ENCODE measurements at places on chromosomes 2 and 18. TPM values are rescaled to one million over a fixed set of nuclear protein-coding genes. Genes with fewer than 3 reads are reported as not detected.
A peak's percentile ranks its signal among the peaks of the same experiment; 100 is the strongest.

MSTN gene
- 0.74 TPM for total RNA-seq

CYP27A1 gene
- 30.0 TPM for total RNA-seq

DNA sequence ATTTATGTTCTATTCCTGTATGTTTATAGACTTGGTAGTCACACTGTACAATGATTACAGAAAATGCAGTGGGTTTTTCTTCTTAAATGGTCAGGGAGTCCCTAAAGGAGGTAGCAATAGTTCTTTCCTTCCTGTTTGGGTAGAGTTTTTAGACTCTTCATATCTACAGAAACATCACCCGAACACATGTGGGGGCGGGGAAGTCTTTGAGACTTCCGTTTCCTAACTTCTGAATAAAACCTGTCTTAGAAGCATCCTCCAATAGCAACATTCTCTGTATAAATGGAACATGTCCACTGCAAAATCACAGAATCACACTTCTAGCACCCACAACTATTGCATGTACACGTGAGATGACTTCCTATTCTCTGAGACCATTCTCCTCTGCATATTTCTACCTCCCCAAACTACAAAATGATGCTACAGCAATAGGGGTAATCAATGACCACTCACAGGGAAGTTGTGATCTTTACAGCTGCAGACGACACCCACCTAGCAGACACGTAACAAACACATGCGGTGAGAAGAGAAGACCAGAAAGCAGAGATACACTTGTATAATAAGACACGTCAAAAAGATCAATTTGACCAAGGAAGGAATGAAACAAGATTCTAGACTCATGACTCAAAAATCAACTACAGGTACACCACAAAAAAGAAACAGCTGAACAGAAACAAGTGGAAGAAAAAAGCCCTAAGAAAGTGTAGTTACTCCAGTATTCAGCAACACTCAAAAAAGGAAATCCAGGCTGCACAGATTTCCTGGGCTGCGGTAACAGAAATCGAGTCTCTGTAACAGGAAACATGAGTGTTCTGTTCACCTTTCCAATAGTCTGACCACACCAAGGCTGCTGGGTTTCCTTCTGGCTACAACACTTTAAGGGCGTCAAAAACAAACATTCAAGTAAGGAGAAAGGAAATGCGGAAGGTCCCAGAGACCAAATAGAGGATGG, 120.4 kb downstream of the ZNF516 start:
- no peak overlapping the region for H3K4me3 ChIP-seq
- no peaks in the 10 kb centered on the region for H3K27me3 ChIP-seq
- H3K4me1 ChIP-seq = peaks cover 22% of the 10 kb centered on the region
- no peak overlapping the region for H3K27ac ChIP-seq

DNA sequence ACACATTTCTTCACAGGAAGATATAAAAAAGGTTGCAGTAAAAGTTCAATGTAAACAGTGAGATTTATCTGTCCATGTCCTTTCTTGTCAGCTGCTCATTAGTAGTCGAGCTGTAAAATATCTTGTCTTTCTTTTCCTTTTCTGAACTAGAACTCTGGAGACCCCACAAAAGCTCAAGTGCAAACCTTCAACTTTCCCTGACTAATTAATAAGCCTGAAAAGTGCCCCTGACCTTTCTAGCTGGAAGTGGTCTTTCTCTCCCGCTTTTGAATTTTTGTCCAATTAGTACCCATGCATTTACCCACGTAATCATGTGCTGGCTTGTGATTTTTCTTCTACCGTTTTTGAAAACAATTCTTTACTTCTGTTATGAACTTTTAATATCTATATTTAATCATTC, 63.6 kb upstream of the EHBP1 start:
- H3K27ac ChIP-seq = peak overlapping the region; percentile 54
- H3K27me3 ChIP-seq = no peaks in the 10 kb centered on the region
- no peak for DNase-seq
- no peaks in the 10 kb centered on the region for H3K36me3 ChIP-seq

- no peak for DNase-seq
- H3K4me1 ChIP-seq = no peaks in the 10 kb centered on the region
- no peaks in the 10 kb centered on the region for H3K36me3 ChIP-seq
- no peak overlapping the region for H3K27ac ChIP-seq
Observed at GRCh38 chr2:67037655-67038054, 359.5 kb upstream of the ETAA1 start.

Measured in vagina (tissue), 2 donors.